ENCODE measurements at places on chromosomes 16 and 17.
A peak's percentile ranks its signal among the peaks of the same experiment; 100 is the strongest.

DNA sequence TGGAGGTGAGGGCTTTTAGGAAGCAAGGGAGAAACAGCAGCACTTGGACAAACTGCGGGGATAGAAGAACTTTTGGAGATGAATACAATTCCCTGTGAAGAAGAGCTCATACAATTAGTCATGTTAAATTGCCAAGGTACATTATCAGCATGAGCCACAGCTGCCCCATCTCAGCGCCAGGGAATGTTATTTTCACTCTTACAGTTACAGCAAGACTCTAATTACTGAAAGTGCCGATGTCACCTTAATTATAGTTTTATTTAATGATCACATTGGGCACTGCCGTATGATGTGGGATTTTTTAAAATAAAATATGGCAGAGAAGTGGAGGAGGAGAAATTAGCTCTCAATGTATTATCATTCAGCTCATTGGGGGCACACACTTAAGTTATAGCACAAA lies 144.8 kb upstream of the MON1B start:
- DNase-seq, result no peak

GRCh38 chr16:88195911-88196465 lies 186.8 kb upstream of the ZNF469 start:
- DNase-seq, result peak; percentile 38

GRCh38 chr17:37207103-37207502 lies 168.7 kb upstream of the C17orf78 start:
- DNase-seq, result no peak

DNA sequence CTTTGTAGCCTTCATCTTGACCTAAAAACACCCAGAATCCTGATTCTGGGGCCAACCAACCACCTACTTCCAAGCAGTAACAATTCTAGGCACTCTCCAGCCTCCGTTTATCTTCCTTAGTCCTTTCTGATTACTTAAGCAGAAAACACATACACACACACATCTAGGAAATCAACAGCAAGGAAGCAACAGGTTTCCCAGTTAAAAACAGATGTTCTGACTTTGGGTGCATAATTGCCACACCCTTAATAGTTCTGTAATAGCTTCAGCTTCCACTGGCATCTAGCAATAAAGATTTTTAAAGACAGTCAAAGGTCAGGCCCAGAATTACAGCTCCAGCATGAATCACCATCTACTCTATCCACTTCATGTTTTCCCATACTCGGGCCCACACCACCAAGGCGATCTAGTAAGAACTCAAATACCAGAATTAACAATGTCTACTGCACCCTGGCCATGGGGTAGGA lies 2.6 kb downstream of the ARHGAP17 start:
- no peak for DNase-seq

DNA sequence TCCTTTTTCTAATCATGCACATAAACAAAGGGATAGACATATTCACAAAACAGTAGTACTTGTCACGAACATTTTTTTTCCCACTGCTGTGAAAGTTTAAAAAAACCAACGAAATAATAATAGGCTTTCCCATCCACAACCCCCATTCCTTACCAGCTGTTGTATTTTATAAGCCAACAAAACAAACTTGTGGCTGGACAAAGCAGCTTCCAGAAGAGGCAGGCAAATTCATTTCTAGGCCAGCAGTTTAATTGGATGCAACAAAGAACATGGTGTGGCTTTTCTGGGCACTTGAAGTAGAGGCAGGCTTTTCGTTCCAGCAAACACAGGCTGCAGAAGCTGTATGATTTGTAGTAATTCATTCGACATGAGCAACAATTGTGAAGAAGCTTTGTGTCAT lies 56.0 kb upstream of the FAM20A start:
- DNase-seq, result no peak

All from osteocyte (in vitro differentiated cells).